Right atrium auricular region (tissue), 2 donors: ENCODE measurements at places on chromosomes 12 and 14. TPM values are rescaled to one million over a fixed set of nuclear protein-coding genes. Genes with fewer than 3 reads are reported as not detected.

Gene GLIPR1L2
- 3.8 TPM for total RNA-seq

Gene GPR132
- total RNA-seq, result 0.67 TPM

Gene IQSEC3
- 0.67 TPM for total RNA-seq

GRCh38 chr12:133135747-133136146 lies 5.3 kb downstream of the ZNF10 start:
- DNase-seq, result no peak

DNA sequence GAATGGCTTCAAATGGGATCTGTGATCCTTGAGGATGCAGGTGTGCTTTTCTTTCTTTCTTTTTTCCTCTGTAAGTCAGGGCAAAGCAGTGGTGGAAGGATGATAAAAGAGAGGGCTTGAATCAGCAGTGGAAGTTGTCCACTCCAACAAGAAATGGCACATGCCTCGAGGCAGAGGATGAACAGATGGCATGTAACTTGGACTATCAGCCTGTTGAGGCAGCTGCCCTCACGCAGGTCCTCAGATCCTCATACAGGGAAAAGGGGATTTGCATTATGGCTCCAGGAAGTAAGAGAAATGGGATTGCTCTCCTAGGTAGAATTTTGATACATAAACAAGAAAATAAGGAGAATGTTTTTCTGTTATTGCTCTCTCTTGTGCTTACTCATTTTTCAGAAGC lies 368.0 kb downstream of the FUT8 start:
- DNase-seq, result no peak
